Kidney glomerular epithelial cell (primary cell): ENCODE measurements at places on chromosomes 1 and 21.

- no peak for DNase-seq
Observed at GRCh38 chr1:119883826-119884225, 12.5 kb downstream of the ADAM30 start.

GRCh38 chr1:170354246-170354645 is 177.7 kb upstream of the GORAB start:
- DNase-seq, result no peak

DNA sequence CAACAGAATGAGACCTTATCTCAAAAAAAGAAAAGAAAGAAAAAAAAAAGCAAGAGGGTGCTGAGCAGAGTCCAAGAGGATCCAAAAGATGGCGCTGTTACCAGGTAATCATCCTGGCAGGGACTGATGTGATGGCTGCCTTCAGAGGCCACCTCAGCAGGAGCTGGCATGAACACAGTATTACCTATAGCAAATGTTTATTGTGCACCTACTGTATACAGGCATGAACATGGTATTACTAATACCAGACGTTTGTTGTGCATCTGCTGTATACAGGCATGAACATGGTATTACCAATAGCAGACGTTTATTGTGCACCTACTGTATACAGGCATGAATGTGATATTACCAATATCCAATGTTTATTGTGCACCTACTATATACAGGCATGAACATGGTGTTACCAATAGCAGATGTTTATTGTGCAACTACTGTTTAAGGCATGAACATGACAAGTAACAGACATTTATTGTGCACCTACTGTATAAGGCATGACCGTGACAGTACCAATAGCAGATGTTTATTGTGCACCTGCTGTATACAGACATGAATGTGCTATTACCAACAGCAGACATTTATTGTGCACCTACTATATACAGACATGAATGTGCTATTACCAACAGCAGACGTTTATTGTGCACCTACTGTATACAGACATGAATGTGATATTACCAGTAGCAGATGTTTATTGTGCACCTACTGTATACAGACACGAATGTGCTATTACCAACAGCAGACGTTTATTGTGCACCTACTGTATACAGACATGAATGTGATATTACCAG is 115.1 kb upstream of the TMEM51 start:
- DNase-seq, result peak; percentile 24

- DNase-seq, result no peak
Observed at GRCh38 chr21:44931137-44931500, 8.7 kb upstream of the SLX9 start.

DNA sequence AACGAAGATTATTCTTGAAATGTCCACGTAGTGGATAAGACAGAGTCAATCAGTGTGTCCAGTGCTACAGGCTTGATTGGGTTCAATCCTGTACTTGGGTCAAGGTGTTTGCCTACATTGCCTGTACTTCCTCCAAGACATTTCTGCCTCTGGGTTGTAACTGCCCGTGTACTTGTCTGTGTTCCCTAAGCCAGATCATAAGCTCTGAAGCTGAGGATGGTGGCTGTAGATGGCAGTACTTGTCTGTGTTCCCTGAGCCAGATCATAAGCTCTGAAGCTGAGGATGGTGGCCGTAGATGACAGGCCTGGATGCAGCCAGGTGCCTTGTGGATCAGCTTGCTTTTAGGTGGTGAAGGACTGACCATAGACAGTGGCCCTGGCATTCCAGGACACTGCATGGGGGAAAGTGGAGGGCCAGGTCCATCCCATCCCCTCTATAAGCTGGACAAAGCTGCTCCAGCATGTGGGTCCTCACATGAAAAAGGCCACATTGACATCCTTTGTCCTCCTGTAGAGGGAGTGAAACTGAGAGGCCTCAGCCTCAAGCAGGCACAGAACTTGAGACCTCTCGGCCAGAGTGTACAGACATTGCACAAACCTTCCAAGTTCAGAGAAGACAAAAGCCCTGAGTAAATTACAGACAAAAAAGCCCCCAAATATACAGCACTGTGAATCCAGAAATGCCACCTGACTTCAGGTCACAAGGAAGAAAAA is 2.0 kb upstream of the SRM start:
- DNase-seq, result no peak

- DNase-seq, result peak; percentile 67
Observed at GRCh38 chr1:56897150-56898004, 42.8 kb downstream of the C8A start.

GRCh38 chr1:107691540-107691939 is 273.4 kb downstream of the VAV3 start:
- no peak for DNase-seq

GRCh38 chr1:152926091-152926490 is 17.7 kb downstream of the IVL start:
- DNase-seq, result no peak

- no peak for DNase-seq
Observed at GRCh38 chr1:61539720-61540462, 185.1 kb downstream of the TM2D1 start.

GRCh38 chr1:50522691-50523342 is 99.6 kb upstream of the DMRTA2 start:
- DNase-seq, result no peak

DNA sequence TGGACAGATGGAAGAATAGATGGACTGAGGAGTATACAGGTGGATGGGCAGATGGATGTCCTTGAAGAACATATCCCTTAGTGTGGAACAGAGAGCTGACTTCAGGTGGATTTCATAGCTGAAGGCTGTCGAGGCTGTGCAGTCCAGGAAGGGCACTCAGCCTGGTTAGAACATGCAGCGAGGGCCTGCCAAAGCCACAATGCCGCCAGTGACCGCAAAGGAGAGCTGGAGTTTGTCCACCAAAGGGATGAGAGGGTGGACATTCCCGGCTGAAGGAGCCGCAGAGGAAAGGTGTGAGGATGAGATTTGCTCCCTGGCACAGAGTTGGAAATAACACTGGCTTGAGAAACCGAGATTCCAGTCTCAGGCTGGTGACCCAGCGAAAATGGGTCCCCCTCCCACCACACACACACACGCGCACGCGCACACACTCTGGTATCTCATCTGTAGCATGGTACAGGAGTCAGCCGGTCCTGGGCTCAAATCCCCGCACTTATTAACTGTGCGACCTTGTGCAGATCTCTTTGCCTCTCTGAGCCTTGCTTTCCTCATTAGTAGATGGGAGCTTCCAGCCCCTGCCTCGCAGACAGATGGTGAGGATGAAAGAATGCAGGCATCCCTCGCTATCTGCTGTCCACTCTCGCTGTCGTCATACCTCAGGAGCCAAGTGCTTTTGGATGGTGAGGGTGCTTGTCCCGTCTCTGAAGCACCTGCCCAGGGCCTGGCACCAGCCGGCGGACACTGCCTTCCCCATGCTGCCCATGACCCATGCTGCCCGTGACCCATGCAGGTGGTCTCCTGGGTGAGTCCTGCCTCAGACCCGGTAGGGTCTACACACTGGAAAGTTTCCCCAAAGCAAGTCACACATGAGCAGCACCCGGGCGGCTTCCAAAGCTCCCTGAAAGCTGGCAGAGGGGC is 26.8 kb upstream of the EFHD2 start:
- no peak for DNase-seq

- DNase-seq, result no peak
Observed at GRCh38 chr1:201062511-201063091, 39.1 kb upstream of the KIF21B start.

- no peak for DNase-seq
Observed at GRCh38 chr21:37927711-37928110, 11.5 kb upstream of the KCNJ6 start.

DNA sequence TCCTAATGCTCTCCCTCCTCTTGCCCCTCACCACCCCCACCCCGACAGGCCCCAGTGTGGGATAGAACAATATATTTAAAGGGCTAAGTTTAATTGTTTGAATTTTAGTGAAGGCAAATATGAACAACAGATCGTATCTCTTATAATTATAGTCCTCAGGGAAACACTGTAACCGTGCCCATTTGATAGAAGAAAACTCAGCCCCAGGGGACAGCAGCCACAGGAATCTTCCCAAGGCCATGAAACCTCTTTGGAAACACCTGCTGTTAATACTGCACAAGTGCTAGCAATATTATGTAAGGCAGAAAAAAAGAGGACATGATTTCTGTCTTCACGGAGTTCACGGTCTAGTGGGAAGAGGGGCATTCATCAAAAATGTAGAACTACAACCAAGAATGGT is 142.2 kb downstream of the URB2 start:
- no peak for DNase-seq

DNA sequence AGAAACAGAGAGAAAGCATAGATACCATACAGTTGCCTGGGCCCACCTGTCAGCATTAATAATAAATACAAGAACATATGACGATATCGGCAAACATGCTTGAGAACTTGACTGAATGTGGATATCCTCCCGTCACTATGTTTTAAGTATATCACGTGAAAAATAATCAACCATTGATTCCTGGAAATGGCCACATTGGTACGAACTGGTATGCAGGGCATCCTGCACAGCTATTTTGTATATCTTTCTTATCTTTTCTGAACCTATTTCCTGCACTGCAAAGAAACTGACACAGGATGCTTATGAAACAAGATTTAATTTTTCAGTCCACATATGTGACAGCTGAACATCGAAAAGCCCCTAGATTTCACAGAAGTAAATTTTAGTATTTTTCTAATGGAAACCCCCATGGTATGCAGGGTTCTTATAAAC is 22.8 kb upstream of the RGS1 start:
- DNase-seq, result no peak

DNA sequence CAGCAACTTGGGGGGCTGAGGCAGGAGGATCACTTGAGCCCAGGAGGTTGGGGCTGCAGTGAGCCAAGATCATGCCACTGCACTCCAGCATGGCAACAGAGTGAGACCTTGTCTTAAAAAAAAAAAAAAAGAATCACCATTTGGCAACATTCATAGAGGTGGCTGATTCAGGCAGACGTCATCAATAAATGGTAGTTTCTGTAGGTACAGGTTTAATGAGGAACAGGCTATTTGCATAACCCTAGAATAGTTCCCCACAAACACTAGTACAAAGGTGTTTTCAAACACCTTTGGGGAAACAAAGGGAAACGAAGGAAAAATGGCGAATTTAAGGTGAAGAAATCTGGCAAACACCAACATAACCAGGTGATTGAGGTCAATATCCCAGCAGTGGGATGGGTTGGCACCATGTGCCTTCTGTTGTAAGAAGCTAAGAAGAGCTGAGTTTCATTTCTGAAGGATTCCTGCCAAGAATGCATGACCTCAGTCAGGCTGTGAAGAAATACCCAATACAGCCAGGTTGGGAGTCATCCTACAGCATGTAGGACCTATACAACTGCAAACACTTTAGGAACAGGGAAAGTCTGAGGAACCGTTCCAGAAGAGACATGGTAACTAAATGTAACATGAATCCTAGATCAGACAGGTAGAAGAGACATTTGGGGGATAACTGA is 5.6 kb downstream of the LPAR3 start:
- DNase-seq, result no peak

- DNase-seq, result no peak
Observed at GRCh38 chr1:117225931-117226330, 15.2 kb upstream of the VTCN1 start.

GRCh38 chr1:97621955-97622354 is 298.9 kb downstream of the DPYD start:
- DNase-seq, result no peak

GRCh38 chr1:222310836-222311235 is 237.1 kb downstream of the HHIPL2 start:
- no peak for DNase-seq

- no peak for DNase-seq
Observed at GRCh38 chr1:2380816-2381591, 10.3 kb downstream of the MORN1 start.

DNA sequence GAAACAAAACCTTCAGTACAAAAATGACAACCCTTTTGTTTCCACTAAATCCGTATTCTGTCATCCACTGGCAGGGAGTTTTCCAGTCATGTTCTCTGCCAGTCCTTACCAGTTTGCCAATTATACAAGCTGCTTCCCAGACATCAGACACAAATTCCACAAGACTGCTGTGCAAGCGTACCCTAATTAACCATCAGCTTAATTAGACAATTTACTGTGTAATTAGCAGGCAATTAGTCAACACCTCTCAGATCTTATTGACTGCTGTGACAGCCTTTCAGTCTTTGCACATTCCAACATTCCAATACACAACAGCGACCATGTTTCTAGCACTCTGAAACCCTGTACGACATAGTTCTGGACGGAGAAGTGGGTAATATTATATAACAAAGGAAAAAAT is 420.1 kb downstream of the DPYD start:
- DNase-seq, result no peak

GRCh38 chr1:47865881-47866535 is 131.2 kb downstream of the TRABD2B start:
- DNase-seq, result no peak

DNA sequence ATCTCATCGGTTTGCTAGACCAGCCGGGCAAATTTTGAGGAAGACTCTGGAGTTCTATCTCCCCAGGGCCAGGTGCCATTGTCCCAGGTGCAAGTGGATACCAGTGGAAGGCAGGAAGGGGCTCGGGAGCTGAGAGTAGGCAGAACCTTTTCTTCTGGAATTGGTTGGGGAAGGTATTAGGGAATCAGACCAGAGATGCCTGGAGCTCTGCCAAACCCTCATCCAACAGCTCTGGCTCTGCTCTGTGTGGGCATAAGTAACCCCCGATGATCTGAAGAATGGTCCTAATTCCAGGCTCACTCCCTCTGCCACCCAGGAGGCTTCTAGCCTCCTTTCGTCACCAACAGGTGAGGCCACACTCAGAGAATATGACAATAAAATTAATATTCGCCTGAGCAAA is 69.9 kb downstream of the PGBD5 start:
- no peak for DNase-seq

DNA sequence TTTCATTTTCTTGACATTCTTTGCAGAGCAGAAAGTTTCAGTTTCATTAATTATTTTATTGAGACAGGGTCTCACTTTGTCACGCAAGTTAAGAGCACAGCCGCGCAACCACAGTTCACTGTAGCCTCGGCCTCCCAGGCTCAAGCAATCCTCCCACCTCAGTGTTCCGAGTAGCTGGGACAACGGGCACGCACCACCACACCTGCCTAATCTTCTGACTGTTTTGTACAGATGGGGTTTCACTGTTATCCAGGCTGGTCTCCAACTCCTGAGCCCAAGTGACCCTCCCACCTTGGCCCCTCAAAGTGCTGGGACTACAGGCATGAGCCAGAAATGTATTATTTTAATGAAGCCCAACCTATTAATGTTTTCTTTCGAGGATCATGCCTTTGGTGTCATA is 3.0 kb upstream of the SPATC1L start:
- DNase-seq, result no peak

GRCh38 chr1:201020040-201020591 is 3.4 kb downstream of the KIF21B start:
- no peak for DNase-seq

DNA sequence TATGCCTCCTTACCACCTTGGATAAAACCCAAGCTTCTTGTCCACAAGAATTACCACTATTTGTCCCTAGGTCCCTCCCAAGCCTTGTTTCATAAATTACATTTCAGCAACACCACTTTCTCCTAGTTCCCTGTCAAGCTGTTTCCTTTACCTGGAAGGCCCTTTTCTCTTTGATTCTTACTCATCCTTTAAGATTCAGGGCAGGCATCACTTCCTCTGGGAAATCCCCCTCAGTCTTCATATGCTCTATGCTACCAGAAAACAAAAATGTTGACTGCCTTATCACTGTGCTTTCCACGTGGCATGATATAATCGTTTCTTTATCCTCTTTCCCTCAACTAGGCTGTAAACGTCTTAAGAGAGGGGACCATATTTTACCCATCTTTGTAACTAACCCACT is 102.7 kb downstream of the LYST start:
- DNase-seq, result no peak
